Parietal lobe (tissue), 2 donors: ENCODE measurements at places on chromosomes 13 and 19. TPM values are rescaled to one million over a fixed set of nuclear protein-coding genes. Genes with fewer than 3 reads are reported as not detected.

Gene ZNF865
- 3.1 TPM for total RNA-seq

Gene ZNF776
- total RNA-seq: 57.3 TPM

Gene KCTD4
- total RNA-seq: 0.94 TPM

Gene MISP3
- 0.63 TPM for total RNA-seq

Gene SNAPC2
- total RNA-seq: 6.6 TPM

Gene DIRAS1
- 23.8 TPM for total RNA-seq

Gene B3GNT8
- not detected for total RNA-seq

Gene ZNF792
- 29.1 TPM for total RNA-seq

Gene ZNF417
- 61.7 TPM for total RNA-seq

Gene GFY
- not detected for total RNA-seq

Gene IRGC
- total RNA-seq: not detected

Gene CD33
- total RNA-seq: 0.63 TPM

Gene SMARCA4
- 187 TPM for total RNA-seq

Gene CRLF1
- total RNA-seq: 2.8 TPM

Gene PTH2
- not detected for total RNA-seq

Gene TTC9B
- 41.6 TPM for total RNA-seq

Gene COX7A1
- 1.3 TPM for total RNA-seq

Gene ZNF224
- total RNA-seq: 61.3 TPM

Gene CYP4F2
- not detected for total RNA-seq

Gene TEX29
- total RNA-seq: not detected

Gene LILRA6
- total RNA-seq: not detected

Gene BICRA
- total RNA-seq: 12.8 TPM

Gene ZNF358
- 14.7 TPM for total RNA-seq

Gene CBARP
- total RNA-seq: 15.3 TPM

Gene OR7C1
- total RNA-seq: not detected

Gene ZNF100
- total RNA-seq: 21.0 TPM

Gene FOXO1
- 6.3 TPM for total RNA-seq

Gene PPM1N
- total RNA-seq: 0.94 TPM

Gene TSKS
- not detected for total RNA-seq

Gene CGB1
- not detected for total RNA-seq

Gene TSPAN16
- not detected for total RNA-seq

Gene MYO1F
- 1.6 TPM for total RNA-seq

Gene FGF9
- total RNA-seq: 10.3 TPM

Gene SLC25A41
- total RNA-seq: 0.63 TPM

Gene B9D2
- 4.7 TPM for total RNA-seq

Gene RETN
- not detected for total RNA-seq

Gene PPP1R15A
- 31.6 TPM for total RNA-seq

Gene SRRM5
- total RNA-seq: not detected

Gene ZNF615
- total RNA-seq: 31.3 TPM

Gene RAB20
- total RNA-seq: 2.2 TPM
